ENCODE measurements at places on chromosomes 16 and 17.

DNA sequence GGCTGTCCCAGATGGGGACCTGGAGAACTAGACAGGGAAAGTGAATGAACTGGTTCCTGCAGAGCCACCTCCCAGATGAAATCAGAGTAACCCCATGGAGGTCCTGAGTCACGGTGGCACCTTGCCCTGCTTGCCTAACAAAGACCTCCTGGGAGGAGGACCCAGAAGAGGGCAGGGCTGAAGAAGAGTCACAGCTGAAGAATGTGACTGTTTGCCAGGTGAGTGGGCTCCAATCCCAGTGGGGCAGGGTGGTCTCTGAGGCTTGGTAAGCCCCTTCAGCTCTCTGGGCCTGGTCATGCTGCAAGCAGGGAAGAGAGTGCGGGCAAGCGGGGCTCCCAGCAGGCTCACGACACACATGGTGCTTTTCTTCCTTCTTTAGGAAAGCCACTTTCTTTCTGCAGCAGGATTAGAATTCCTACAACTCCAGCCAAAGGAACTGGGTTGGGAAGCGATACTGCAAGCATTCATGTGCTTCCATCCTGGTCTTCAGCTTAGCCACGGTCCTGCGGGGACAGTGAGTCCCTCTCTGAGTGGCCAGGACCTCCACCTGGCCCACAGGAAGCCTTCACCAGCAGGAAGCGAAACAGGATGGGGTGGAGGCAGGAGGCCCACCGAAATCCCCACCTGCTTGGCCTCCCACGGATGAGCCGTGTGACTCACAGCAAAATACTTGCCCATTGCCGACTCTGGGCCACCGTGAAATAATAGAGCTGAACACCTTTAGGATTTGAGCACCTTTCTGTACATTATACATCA is 4.3 kb downstream of the C16orf74 start:
- no peak for DNase-seq

DNA sequence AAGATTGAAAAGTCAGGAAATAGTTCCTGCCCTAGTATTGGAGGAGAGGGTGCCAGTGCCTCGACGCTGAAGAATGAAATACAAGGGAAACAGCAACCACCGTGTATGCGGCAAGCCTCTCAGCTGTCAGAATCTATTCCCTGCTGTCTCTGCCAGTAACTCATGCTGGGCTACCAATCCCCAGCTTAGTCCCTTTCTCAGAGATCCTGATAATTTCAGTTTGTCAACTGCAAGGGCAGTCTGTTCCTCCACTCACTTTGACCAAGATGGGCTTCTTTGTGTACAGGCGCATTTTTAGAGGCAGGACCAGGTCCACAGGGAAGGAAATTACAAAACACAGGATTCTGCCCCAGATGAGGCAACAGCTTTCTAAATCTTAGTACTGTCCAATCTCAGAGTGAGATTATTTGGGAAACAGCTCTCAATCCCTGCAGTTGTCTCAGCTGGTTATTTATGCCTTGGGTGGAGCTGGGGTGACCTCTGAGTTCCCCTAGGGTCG is 1.3 kb downstream of the NQO1 start:
- no peak for DNase-seq

GRCh38 chr17:31858642-31859486 is at the start of gene COPRS:
COPRS (minus strand) TSS chr17:31859244; CDS start chr17:31859199, 45 bp downstream.
- peak; percentile 89 for DNase-seq

DNA sequence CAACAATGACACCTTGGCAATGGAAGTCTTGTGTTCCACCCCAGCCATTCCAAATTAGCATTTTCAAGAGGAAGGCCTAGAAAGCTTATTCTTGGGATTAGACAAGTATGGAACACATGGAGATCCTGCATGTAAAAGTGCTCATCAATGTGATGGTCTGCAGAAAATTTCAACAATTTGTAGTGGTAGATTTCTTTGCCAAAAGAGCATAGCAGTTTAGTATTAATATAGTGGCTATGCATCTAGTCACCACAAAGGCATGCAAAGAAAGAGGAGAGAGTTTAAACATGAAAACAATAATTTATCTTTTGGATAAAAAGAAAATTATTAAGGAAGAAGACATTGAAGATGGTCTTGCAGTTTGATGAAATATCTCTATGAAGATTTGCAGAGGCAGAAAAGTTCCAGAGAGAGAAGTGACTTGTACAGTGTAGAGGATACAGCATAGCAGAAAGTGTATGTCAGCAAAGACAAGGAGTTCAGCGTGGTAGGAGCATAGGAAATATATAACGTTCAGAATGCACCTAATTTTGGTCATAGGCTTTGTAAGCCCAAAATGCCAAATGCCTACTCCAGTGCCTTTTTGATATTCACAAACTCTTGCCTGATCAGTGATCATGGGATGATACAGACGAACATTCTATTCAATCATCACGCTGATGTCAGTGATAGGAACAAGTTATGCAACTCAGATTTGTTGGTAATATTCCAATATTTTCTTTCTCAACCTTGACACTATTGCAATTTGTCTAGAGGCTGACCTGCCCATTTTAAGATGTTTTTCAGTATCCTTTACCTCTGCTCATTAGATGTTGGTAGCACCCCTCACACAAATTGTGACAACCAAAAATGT is 727.9 kb upstream of the SOX9 start:
- DNase-seq, result no peak

DNA sequence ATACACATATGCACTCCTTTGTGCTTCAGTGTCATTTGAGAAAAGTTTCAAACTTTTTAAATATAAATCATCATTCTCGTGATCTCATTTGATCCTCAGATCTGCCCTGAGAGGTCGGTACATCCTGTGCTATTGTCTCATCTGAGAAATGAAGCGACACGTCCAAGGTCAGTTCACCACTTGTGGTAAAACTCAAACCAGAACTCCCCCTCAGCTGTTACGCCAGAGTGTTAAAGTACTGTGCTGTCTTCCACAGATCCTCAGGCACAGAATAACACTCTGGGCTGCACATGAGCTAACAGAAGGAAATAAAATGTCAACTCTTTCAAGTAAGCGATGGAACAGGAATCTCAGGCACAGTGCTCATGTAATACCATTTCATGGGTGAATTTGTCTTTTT is 31.4 kb downstream of the ANKFN1 start:
- no peak for DNase-seq

- DNase-seq, result no peak
These were observed 82.7 kb upstream of the CORO6 start for GRCh38 chr17:29705386-29705785.

- no peak for DNase-seq
These were observed 231.1 kb upstream of the CDH5 start for GRCh38 chr16:66135421-66135831.

- DNase-seq, result no peak
These were observed 6.2 kb upstream of the SPATA2L start for GRCh38 chr16:89707695-89708094.

GRCh38 chr16:69561901-69562300 is 3.9 kb upstream of the NFAT5 start:
- no peak for DNase-seq

- DNase-seq, result no peak
These were observed 45.5 kb downstream of the KATNIP start for GRCh38 chr16:27595475-27595874.

- no peak for DNase-seq
These were observed 90.5 kb downstream of the RGS9 start for GRCh38 chr17:65227637-65228036.

- no peak for DNase-seq
These were observed 34.5 kb upstream of the TMC5 start for GRCh38 chr16:19382887-19383816.

GRCh38 chr17:62793919-62794665 is 14.0 kb downstream of the MARCHF10 start:
- no peak for DNase-seq

DNA sequence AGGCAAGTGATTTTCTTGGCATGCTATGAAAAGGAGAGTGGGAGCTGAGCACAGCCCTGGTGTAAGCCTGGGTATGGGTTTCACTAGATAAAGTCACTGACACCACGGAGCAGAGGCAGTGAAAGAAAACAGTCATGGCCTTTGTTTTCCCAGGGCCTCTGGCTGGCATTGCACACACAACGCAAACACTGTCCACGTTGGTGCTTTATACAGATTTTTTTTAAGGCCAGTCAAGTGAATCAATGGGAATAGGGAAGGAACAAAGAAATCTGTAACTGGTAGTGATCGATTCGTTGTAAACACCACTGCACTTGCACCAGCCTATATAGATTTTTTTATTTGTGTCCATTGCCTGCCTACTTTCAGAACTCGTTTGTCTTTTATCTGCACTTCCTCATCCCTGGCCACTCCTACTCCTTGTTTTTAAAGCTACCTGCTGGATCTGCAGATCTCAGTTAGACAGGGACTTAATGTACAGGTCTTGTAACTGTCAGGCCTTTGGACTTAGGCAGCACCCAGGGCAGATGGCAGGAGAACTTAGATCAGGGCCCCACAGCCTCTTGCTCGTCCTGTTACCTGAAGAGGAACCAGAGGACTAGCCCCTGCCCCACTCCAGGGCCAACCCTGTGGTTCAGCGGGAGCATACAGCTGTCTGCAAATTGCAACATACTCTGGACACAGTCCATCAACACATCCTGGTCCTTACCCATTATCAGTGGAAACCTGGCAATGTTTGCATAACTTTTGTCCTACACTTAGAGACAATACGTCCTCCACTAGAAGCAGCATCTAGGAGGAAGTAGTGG is 10.6 kb upstream of the TMIGD1 start:
- DNase-seq, result peak; percentile 62

DNA sequence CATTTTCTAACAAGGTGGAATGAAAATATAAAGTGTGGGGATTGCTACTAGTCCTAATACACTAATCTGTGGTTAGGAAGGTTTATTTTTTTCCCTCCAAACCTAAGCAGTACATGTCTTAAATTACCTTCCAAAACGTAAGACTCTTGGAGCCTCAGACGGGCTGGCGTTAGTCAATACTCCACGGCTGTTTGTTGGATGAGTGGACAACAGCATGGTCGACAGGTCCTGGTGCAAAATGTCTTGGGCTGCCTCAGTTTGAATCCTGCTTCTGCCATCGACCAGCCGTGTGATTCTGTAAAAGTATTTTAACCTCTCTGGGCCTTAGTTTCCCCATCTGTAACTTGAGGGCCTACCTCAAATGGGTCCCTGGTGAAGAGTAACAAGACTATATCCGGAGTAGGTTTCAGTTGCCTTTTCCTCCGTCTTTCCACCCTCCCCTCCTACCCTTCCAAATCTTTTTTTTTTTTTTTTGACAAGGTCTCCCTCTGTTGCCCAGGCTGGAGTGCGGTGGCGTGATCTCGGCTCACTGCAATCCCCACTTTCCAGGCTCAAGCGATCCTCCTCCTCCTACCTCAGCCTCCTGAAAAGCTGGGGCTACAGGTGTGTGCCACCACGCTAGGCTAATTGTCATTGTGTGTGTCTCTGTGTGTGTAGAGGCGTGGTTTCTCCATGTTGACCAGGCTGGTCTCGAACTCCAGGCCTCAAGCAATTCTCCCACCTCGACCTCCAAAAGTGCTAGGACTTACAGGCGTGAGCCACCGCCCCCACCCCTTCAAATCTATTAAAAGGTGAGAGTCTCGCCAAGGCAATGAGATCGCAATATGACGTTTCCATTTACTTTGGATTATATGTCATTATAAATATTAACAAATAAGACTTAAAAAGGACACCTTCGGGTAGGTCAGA is 5.8 kb downstream of the SCGB1C2 start:
- no peak for DNase-seq

GRCh38 chr17:17322516-17323510 is 19.6 kb downstream of the NT5M start:
- DNase-seq, result no peak

DNA sequence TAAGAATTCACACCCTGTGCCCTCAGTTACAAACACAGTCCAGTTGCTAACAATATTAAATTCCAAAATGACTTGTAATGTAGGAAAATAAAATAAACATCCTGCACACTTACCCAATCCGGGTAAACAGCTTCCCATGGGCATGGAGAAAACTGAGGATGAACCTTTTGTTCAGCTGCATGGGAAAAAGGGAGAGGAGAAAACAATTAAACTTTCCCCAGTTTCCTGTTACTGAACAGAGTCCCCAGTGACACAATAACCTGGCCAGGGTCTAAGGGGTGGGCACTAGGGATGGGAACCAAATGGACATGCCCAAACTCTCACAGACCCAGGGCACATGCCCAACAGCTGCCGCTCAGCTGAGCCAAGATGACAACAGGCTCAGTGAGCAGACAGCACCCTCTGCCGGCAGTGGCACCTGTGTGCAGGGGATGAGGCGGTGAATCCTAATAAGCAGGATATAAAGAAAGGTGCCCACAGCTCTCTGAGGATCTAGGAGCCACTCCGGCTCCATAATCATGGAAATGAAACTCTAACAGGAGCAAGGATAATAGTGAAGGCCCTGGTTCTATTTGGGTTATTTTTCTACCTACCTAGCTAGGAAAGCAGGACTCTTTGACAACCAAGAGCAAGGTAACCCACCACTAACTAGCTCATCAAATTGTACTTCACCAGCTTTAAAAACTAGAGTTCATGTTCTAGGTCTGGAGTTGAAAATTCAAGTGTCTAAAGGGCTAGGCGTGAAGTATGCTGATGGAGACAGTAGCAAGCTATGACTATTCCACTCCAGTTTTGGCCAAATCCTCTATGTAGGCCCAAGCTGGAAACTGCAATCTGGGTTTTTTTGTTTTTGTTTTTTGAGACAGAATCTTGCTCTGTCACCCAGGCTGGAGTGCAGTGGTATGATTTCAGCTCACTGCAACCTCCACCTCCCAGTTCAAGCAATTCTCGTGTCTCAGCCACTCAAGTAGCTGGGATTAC is 58.8 kb downstream of the SMG6 start:
- DNase-seq, result peak; percentile 76
